ENCODE measurements at places on chromosomes 7 and 10.

GRCh38 chr10:77175631-77176222 is 461.9 kb downstream of the KCNMA1 start:
- DNase-seq = no peak

- no peak for DNase-seq
These were observed 55.2 kb downstream of the CTBP2 start for GRCh38 chr10:125105155-125105554.

DNA sequence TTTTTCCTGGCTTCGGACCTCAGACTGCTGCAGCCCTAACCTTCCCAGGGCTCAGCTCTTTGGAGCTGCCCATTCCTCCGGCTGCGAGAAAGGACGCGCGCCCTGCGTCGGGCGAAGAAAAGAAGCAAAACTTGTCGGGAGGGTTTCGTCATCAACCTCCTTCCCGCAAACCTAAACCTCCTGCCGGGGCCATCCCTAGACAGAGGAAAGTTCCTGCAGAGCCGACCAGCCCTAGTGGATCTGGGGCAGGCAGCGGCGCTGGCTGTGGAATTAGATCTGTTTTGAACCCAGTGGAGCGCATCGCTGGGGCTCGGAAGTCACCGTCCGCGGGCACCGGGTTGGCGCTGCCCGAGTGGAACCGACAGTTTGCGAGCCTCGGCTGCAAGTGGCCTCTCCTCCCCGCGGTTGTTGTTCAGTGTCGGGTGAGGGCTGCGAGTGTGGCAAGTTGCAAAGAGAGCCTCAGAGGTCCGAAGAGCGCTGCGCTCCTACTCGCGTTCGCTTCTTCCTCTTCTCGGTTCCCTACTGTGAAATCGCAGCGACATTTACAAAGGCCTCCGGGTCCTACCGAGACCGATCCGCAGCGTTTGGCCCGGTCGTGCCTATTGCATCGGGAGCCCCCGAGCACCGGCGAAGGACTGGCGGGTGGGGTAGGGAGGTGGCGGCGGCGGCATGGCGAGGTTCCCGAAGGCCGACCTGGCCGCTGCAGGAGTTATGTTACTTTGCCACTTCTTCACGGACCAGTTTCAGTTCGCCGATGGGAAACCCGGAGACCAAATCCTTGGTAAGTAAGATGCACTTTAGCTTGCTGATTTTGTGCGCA is at the start of gene PLXDC2:
PLXDC2 (plus strand) TSS at position 22 of the 820 bp plus-strand sequence.
- DNase-seq = no peak

DNA sequence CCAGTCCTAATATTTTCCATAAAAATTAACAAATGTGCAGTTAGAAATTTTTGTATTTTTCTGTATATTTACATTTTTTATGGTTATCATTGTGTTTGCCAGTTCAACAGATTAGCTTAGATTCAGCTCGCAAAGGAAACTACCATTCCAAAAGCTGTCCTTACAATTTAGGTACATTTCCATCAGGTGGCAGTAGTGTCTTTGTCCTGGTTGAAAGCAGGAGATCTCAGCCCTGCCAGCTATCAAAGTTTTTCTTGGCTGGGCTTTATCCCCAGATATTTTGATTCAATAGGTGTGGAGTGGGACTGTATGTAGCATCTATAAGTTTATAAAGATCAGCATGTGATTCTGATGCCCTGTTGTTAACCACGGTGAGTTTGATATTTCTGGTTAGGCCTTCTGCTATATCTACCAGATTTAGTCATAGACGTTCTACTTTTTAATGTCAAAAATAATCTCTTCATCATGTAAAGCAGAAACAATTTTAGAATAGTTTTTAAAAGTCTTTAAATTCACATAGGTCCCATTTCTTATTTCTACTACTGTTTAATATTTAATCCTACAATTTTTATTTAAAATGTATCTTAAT is 15.5 kb upstream of the ICA1 start:
- no peak for DNase-seq

DNA sequence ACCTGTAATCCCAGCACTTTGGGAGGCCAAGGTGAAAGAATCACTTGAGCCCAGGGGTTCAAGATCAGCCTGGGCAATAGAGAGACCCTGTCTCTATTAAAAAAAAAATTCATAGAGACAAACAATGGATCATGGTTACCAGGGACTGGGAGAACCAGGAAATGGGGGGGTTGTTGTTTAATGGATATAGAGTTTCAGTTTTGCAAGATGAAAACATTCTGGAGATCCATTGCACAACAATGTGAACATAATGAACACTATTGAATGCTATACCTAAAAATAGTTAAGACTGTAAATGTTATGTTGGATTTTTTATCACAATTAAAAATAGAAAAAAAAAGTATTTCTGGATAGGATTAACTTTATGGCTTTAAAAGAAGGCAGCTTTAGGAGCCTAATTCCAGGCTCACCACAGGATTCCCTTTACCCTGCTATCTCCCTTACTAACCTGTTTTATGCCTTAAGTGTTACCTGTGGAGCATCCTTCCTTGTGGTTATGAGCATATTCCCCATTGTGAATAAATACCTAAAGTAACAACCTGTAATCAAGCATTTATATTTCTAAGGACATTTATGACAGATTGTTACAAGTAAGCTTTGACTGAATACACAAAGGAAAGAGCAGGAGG is 45.1 kb upstream of the SGCE start:
- no peak for DNase-seq

- DNase-seq = no peak
These were observed 135.4 kb upstream of the FZD1 start for GRCh38 chr7:91128683-91129348.

DNA sequence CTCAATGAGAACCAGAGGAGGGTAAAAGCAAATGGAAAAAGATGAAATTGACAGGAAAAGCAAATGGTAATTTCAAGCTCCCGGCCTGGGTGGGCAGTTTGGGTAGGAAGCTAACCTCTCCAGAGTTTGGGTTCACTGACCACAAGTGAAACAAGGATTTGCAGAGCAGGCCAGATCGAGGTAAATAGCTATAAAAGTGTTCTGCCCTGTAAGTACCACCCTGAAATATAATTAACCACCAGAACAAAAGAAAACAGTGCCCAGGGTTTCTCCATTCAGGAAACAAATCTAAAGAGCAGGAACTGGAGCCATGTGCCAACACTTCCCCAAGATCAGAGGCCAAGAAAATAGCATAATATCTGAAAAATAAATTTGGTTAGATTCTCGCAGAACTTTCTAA is 276.7 kb upstream of the MEOX2 start:
- no peak for DNase-seq

DNA sequence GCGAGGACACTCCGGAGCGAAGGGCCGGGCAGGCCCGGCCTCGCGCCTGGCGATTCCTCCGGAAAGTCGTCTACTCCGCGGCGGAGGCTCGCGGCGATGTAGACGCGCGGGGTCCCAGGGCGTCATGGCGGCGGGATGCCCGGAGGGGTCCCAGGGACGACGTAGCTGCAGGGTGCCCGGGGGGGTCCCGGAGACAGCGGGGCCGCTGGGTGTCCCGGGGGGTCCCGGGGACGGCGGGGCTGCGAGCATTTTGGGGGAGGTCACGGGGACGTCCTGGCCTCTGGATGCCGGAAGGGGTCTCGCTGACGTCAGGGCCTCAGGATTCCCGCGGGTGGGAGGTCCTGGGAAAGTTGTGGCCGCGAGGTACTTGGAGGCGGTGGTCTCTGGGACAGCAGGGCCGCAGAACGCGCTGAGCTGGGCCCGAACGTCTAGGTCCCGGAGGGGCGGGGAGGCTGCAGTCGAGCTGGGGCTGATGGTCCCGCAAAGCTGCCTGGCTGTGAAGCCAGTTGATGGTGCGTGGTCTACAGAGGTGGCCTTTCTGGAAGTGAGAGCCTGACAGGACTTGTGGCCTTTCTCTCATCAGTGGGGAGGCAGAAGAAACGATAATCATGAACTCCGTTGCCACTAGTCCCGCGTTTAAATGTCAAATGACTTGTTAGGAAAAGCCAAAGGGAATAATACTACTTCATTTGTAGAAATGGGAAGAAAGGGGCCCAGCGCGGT is 637 bp downstream of the HSPA14 start:
- DNase-seq = no peak
